Midbrain (tissue), 1 donor: ENCODE measurements at places on chromosomes 3 and 15.
A peak's percentile ranks its signal among the peaks of the same experiment; 100 is the strongest.

GRCh38 chr3:43054754-43055153 is 51.1 kb downstream of the POMGNT2 start:
- no peak for DNase-seq

DNA sequence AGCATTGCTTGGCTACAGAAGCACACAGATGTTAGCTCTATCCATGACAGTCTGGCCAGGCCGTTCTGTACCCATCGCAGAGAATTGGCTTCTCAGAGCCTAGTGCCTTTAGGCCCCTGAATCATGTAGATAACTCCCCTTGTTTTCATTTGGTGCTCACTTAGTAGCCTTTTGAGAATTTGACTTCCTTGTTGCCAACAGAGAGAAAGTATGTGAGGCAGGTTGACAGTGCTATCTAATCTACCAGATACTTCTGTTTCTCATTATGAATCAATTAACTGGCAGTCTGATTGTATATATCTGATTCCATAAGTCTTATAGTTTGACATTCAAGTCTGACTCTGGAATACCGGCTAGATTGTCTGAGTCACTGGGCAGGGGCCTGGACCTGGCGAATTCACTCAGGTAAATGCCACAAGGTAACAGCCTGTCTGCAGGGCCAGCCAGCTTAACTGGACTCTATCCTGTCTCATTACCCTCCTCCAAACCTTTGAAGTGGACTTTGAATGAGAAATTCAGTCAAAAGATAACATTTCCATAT is 160.2 kb downstream of the GHSR start:
- no peak for DNase-seq

DNA sequence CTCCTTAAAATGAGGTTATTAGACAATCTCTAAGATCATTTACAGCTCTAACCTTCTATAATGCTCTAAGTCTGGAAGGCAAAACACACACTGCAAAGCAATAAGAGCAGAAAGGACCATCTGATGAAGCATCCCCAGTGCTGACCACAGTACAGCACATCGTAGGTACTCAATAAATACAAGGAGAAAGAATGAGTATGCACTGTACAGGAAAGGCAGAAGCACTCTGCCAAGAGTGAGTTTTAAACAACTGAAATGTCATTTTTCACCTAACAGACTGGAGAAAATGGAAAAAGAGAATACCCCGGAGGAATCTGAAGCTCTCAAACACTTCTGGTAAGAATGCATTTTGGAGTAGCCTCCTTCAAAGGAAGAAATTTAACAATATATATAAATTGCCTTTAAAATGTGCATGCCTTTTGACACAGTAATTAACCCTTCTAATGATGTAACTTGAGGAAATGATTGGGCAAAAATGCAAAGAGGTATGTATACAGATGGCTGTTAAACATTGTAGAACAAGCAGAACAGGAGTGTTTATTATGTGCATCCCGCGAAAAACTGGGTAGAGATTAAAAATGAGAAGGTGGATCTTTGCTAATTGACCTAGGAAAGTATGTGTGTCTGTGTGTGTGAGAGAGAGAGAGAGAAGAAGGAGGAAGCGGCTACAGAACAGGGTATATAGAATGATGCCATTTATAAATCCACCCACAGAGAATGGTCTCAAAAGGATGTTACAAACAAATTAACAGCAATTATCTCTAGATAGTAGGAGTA is 8.0 kb upstream of the OXTR start:
- no peak for DNase-seq

GRCh38 chr3:64993781-64994180 is 306.0 kb upstream of the ADAMTS9 start:
- no peak for DNase-seq

DNA sequence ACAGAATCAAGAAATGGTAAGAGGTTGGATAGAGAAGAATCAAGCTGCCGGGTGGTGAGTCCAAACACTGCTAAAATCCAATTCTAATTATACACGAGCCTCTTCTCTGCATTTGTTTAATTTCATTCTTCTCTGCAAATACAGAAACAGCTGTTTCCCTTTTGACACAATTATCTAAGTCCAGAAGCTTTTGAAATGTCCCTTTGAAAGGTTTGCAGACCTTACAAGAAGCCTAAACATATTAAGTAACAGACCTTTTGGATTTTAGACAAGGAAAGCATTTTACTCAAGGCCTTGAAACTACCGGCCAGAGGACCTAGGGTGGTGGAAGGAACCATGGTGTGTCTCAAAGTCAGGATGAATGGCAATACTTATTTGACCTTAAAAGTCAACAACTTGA is 403.8 kb upstream of the ADAMTS9 start:
- no peak for DNase-seq

DNA sequence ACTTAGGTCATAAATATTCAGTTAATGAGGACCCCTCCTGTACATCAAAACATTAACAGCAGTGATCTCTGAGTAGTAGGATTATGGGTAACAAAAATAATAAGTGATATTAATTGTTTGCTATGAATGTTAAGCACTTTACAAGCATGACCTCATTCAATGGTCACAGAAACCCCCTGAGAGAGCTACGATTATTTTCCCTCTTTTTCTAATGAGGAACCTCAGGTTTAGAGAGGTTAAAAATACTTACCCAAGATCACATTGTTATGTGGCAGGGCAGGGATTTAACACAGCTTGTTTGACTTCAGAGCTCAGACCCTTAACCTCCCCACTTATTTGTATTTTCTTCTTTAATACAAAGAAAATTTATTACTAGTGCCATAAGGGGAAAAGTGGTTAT is 228.2 kb downstream of the TBL1XR1 start:
- DNase-seq, result no peak

DNA sequence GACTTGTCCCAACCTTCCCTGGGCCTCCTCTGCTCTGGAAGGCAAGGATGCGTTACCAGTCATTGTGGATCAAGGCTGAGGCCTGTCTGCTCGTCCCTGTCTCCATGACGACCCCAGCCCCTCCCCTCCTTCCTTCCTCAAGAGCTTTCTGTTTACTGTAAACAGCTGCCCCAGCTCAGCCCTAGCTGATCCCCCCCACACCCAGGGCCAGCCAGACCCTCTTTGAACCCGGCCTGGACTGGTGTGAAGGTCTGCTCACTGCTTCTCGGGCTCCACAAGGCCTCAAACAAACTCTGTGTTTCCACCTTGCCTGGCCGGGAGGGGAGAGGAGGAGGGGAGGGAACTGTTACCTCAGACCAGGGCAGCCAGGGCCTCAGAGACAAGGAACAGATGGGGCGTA is 16.9 kb downstream of the VPS18 start:
- DNase-seq, result no peak

DNA sequence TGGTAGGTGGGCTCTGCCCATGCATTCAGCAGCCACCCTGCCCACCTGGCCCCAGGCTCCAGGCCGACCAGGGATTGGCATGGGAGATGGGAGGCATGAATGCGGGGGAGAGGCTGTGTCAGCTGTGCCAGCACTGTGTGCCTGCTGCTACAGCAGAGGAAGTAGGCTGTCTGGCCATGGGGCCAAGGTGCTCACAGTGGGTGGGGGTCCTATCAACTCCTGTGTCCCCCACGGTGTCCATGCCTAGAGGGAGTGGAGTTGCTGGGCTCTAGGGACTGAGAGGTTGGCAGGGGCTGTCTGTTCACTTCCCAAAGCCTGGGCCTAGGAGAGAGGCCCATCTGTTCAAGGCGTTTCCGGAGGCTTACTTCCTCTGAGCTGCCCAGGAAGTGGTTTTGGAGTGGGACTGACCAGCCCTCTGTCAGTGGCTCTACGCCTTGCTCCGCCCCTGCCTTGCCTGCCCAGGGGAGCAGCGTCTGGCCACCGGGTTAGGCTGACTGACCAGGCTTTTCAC is 5.8 kb downstream of the PRKCD start:
- peak; percentile 46 for DNase-seq

DNA sequence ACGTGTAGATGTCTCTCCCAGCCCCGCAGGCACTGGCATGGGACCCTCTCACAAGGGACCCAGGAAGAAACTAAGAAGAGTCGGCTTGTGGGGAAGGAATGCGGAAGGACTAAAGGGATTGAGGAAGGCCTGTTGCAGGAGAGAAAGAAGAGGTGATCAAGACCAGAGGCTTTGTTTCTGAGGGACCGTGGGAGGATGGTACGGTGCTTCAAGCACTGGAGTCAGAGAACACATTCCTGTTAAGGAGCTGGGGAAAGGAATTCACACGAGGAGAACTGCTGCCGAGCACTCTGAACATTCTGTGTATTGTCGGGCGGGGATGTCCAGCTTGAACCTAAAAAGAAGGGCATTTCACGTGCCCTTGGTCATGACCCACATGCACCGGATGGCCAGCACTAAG is 91.4 kb downstream of the TAMM41 start:
- no peak for DNase-seq

DNA sequence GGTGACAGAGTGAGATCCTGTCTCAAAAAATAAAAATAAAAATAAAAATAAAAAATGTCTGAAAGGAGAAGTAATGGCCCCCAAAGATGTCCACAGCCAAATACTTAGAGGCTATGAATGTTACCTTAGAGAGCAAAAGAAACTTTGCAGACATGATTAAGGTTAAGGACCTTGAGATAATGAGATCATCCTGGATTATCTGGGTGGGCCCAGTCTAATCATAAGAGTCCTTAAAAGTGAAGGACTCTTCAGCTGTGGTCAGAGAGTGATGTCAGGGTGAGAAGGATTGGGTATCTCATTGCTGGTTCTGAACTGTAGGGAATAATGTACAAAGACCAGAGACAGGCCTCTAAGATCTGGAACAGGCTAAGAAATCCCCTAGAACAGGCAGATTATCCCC is 84.9 kb upstream of the POU1F1 start:
- no peak for DNase-seq
